Stimulated activated CD4-positive, alpha-beta T cell treated with anti-CD3 and anti-CD28 coated beads, Interleukin-1b, Interleukin-23, amount 100 ng/mL, for 1 hour (primary cell): ENCODE measurements at places on chromosomes 1 and 21.

GRCh38 chr1:59107516-59107915 lies 189.4 kb upstream of the FGGY start:
- no peak for DNase-seq

- DNase-seq: no peak
Observed at GRCh38 chr1:161226320-161226711, 456 bp downstream of the TOMM40L start.

DNA sequence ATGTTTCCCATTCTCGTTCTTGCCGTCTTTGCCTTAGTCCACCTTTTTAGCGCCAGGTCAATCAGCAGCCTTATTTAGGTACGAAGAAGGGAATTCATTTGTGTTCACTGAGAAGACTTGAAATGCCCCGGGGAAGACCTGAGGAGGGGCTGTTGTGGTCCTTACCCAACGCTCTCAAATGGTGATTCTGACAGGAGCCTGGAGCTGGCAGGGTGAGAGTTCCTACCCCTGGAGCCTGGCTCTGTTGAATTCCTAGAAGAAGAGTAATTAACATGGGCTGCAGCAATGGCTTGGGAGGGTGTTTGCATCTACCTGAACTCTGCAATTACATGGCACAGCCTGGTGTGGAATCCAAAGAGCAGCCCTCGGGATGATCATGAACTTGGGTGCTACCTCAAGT lies 76.9 kb upstream of the DSCAM start:
- no peak for DNase-seq

DNA sequence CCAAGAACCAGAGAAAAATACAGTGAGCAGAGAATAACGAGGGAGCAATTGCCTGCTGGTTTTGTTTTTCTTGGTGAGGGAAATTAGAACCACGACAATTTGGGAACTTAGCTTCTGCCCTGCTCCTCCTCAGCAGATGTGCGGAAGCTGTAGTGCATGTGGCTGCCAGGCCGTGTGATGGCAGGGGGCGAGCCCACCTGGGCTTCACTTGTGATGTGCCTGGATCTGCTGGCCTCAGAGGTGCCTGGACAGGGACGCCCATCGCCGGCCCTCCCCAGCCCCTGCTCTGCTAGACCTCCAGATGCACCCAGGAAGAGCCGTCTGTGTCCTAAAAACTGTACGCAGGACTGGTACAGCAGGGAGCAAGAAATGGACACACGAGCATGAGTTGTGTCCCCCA lies 28.5 kb upstream of the C1orf174 start:
- no peak for DNase-seq

DNA sequence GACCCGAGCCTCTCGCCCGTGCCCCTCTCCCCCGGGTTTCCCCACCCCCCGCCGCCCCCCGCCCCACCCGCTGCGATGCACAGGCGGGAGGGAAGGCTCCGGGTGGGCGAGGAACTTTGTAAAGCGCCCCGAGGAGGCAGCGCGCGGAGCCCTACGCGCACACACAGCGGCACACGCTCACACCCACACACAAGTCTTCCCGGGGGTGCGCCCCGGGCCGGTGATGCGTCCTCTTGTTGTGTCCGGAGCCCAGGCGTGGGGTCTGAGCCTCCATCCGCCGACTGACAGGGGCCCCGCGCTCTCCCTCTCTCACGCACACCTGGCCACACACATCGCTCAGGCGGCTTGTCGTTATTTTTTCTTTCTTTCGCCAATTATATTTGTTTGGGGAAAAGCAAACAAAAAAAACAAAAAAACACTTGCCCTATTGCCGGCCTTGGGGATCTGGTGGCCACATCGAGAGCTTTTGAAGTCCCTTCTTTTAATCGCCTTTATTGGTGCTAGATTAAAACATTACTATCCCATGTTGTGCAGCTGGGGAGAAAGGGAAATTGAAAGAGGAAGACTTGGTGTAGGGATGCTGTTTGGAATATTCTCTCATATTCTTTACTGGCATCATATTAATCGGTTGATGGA lies 770 bp downstream of the NTNG1 start:
- no peak for DNase-seq

DNA sequence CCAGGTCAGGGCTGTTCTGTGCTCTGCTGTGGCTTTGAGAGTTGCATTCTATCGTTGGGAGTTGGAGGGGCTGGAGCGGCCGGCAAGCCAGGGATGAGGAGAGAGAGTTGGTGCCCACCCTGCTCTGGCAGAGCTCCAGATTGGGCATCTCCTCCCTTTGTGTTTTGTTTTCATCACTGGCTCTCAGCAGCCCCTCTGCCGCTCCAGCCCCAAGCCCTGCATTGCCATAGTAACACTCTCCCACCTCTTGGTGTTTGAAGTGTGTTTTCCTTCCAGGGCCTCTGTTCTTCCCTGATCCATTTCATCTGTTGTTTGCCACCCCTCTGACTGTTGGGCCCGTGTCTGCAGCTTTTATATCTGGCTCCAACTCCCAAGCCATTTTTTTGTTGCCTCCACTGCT lies 152.7 kb downstream of the URB2 start:
- no peak for DNase-seq

DNA sequence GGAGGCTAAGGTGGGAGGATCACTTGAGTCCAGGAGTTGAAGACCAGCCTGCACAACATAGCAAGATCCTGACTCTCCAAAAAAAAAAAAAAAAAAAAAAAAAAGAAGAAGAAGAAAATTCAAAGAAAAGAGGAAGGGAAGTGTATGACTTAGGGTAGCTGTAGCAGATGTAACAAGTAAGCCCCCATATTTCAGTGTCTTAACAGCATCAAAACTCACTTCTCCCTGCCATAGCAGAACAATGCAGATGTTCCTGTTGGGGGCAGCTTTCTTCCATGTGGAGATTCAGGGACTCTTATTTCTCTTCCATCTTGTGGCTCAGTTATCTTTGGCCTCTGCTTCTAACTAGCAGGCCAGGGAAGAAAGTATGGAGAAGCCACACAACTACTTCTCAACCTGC lies 10.2 kb upstream of the PTGFRN start:
- no peak for DNase-seq

GRCh38 chr1:117562581-117563491 lies 43.0 kb upstream of the TENT5C start:
- no peak for DNase-seq

GRCh38 chr1:118589238-118589846 lies 398.8 kb downstream of the TBX15 start:
- no peak for DNase-seq

GRCh38 chr1:41670217-41670957 lies 185.9 kb upstream of the EDN2 start:
- no peak for DNase-seq

DNA sequence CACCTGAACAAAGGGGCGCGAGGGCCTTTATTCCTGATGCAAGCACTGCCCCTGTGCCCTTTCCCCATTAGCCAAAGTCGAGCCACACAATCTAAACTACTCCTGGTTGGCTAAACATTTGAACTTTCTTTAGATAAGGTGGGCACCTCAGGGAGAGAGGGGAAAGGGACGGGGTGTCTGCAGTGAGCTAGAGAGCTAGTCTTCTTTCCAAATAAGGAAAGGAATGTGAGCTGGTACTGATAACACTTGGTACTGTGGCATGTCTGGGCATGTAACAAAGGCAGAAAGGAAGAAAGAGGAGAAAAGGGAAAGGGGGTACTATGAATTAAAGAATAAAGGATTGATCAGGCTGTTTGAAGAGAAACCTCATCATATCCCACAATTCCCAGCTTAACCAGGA lies 62.8 kb downstream of the OVGP1 start:
- DNase-seq: no peak

- no peak for DNase-seq
Observed at GRCh38 chr21:38857152-38857825, 51.6 kb downstream of the ETS2 start.

GRCh38 chr1:186871784-186872183 lies 43.0 kb downstream of the PLA2G4A start:
- DNase-seq: no peak

DNA sequence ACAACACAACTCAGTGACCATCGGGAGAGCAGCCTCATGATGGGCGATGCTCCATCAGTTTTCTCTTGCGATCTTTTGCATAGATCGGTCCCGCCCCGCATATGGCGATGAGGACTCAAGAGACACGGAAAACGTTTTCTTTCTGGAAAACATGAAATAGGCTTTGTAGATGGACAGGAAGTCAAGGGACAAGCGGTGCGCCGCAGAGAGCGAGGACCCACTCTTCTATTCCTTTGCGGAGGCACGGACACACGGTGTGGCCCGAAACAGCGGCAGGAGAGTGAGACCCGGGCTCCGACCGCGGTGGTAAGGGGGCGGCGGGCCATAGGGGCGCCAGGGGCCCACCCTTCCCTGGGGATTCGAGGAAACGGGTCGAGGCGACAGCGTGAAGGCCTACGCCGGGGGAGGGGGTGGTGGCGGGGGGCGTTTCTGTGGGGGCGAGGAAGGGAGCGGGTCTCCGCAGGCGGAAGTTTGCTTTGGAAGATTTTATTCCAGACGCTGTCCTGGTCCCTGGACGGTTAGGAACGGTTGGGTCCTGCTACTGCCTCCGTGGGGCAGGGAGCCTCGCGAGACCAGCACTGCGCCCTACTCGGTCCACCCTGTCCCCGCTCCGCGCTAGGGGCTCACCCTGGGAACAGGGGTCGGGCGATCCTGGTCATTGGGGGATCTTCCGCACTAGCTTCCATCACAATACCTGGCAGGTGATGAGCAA lies 796 bp upstream of the TDRKH start:
- no peak for DNase-seq

DNA sequence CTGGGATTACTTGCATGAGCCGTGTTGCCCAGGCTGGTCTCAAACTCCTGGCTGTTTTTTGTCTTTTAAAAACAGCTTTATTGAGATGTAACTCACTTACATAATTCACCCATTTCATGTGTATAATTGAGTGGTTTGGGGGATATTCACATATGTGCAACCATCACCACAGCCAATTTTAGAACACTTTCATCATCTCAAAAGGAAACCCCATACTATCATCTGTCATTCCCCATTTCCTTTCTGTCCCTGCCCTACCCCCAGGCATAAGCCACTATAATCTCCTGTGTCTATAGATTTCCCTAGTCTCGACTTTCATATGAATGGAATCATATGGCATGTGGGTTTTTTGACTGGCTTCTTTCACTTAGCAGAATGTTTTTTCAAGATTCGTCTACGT lies 43.3 kb downstream of the GPR137B start:
- no peak for DNase-seq

DNA sequence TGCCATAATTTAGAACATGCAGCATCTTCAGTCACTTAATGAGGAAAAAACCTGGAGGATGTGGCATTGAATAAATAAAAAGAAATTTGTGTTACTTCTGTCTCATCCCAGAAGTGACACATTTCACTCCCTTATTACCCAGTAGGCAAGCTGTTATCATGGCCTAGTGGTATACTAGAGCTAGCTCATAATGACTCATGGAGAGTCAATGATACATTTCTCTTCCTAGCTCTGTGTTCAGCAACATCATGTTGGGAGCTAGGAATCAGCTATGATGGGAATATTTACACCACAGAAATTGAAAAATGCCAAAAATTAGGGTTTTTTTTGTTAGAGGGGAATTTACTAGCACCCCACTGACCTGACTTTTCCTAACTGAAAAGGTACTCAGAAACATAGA lies 182.7 kb downstream of the HMCN1 start:
- no peak for DNase-seq

- DNase-seq: no peak
Observed at GRCh38 chr1:86795316-86795715, 90.9 kb downstream of the SH3GLB1 start.

DNA sequence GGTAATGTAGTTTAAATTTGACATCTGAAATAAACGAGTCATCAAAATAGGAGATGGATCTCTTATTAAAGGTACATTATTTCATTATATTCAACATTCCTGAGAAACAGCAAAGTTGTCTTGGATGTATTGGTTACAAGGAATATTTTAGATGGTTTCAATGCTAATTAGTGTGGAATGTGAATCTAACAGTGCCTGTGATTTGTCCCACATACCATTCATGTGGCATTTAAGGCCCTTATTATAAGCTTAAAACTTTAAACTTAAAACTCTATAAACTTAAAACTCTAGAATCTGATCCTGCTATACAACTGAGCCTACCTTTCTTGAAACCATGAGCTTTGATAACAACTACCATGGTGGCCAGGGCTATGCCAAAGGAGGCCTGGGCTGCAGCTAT lies at the start of gene KRTAP22-1:
Gene KRTAP22-1 (plus strand): TSS at position 301 of the 400 bp plus-strand sequence.
- no peak for DNase-seq

GRCh38 chr1:59025898-59026426 lies 242.1 kb upstream of the JUN start:
- DNase-seq: no peak

GRCh38 chr1:219517031-219517430 lies 95.9 kb downstream of the ZC3H11B start:
- DNase-seq: no peak

DNA sequence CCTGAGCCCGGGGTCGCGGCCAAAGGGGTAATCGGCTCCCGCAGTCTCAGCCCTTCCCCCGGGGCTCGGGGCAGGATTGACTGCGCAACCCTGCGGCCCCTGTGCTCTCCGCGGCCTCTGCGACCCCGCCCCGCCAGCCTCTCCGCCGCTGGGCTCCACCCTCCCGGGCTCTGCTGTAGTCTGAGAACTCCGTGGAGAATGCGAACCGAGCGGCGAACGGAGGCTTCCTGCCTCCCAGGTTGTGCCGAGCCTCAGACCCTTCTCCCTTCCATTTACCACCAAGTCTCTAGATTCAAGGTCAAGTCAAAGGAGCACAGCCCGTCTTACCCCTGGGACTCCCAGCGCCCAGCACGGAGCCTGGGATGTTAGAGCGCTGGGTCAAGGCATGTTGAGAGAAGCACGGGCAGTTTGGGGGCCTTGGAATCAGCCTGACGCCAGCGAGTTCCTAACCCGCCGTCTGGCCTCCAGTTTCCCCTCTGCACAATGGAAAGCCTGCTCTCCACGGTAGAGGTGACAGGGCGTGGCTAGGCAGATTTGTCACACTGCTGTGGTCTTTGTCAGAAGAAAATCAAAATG lies 3.0 kb downstream of the ATP2B4 start:
- DNase-seq: no peak

GRCh38 chr1:205260948-205261732 lies 33.4 kb downstream of the TMCC2 start:
- no peak for DNase-seq

- DNase-seq: no peak
Observed at GRCh38 chr1:223802032-223802431, 43.7 kb downstream of the TP53BP2 start.

DNA sequence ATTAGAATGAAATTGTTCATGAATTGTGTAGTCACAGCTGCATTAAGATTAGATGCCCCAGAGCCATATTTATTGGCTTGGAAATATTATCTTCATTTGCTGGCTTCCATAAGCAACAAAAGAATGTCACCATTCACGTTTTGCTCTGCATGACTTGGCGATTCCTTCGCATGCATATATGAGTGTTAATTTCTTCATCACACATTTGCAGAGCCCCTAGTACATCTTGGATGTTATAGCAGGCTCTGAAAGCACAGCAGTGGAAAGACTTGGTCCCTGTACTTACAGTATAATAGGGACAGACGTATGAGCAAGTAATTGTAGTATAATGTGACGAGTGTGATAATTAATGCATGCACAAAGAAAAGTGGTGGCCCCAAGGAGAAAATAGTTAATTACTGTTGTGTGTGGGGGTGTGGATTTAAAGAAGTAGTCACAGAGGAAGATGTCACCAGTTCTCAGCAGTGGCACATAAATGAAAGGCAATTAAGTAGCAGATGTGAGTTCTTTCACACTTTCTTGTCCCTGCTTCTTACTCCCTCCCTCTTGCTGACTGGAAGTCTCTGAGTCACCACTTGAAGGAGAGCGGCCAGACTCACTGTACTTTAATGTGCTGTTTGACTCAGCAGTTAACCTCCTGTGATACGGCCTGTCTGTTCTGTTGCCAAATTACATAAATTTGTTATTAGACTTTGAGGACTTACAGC lies 21.0 kb downstream of the S100A10 start:
- DNase-seq: no peak
